Right ventricle myocardium inferior (tissue), 1 donor: ENCODE measurements at places on chromosomes 11 and 22.

DNA sequence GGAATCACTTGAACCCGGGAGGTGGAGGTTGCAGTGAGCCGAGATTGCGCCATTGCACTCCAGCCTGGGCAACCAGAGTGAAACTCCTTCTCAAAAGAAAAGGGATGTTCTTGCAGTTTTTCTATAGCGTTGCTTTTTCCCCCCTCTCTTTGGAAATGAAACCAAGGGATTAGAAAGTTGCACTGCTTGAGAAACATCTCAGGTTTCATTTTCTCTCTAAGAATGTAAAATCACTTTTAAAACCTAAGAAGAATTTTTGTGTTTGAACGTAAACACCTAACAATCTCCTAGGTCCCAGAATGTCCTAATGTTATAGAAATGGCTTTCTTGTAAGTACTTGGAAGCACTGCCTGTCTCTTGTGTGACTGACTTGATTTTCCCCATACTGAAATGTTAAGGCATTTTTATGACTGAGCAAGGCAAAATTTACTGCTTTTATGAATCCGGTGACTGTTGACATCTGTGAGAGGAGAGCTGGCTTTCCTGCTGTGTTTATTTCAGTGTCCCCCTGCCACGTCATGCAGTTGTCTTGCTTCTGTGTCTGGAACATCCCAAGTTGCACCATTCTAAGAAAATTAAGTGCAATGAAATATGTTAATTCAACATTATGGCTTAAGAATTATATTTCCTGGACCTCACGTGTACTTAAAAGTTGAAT is 37.7 kb downstream of the NF2 start:
- no peak for DNase-seq

GRCh38 chr11:41947392-41947791 is 487.9 kb upstream of the LRRC4C start:
- DNase-seq, result peak; percentile 30

- DNase-seq, result no peak
These were observed 207.7 kb downstream of the KCNA4 start for GRCh38 chr11:29809121-29809520.

GRCh38 chr11:68373815-68374501 is 61.6 kb downstream of the LRP5 start:
- DNase-seq, result no peak

- DNase-seq, result no peak
These were observed 12.2 kb upstream of the VPS37C start for GRCh38 chr11:61173456-61173855.

GRCh38 chr11:112786196-112786595 is 175.0 kb upstream of the NCAM1 start:
- no peak for DNase-seq

GRCh38 chr11:5178046-5178837 is 22.2 kb downstream of the OR51V1 start:
- no peak for DNase-seq

DNA sequence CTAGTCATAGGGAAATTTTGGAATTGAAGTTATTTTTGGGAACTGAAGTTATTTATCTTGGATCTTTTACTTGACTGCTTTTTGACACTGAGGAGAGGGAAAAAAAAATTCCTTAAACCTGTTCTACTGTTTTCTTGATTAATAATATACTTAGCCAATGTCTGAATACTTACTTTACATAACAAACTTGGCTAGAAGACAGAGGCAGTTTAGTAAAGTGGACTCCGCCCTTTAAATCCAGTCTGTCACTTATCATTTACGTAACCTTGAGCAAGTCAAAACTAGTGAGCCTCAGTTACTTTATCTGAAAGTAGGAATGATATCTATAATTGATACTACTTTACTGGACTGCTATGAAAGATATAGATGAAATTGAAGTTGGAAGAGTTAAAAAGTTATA is 19.5 kb downstream of the CTSC start:
- no peak for DNase-seq

- no peak for DNase-seq
These were observed 199.1 kb downstream of the SWAP70 start for GRCh38 chr11:9862981-9863380.

- DNase-seq, result no peak
These were observed 81.3 kb upstream of the CADM1 start for GRCh38 chr11:115585361-115586024.

DNA sequence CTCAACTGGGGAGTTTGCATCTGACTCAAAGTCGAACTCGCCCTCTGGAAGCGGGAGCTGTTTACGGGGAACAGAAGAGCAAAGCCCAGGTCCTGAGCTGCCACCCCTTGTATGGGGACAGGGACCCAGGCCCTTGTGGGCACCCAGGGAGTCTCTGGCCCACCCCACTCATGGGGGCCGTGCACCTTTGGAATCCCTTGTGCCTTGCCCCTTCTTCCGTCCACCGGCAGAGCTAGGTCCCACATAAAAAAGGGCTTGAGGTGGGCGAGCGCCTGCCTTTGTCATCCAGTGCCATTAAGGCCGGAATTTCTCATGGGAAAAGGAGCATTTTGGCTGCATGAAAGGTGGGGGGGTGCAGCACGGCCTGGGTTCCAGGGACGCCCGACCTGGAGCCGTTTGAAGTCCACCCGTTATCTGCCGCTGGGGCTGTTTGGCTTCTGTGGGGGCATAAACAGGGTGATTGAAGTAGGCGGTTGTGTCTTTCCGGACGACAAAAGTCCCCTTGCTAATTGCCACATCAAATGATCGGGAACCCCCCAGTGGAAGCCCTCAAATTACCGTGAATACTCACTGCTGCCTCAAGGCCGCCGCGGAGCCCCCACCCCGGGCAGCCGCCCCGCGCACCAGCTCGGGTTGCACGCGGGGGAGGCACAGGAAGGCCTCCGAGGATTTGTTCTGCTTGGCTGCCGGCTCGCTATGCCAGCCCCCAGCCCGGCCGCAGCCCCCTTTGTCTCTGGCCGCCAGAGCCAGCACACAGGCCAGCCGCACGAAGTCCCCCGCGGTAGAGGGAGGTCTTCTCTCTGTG is 49.0 kb upstream of the FGF3 start:
- DNase-seq, result no peak

GRCh38 chr11:95378111-95378510 is 147.1 kb upstream of the SESN3 start:
- no peak for DNase-seq

DNA sequence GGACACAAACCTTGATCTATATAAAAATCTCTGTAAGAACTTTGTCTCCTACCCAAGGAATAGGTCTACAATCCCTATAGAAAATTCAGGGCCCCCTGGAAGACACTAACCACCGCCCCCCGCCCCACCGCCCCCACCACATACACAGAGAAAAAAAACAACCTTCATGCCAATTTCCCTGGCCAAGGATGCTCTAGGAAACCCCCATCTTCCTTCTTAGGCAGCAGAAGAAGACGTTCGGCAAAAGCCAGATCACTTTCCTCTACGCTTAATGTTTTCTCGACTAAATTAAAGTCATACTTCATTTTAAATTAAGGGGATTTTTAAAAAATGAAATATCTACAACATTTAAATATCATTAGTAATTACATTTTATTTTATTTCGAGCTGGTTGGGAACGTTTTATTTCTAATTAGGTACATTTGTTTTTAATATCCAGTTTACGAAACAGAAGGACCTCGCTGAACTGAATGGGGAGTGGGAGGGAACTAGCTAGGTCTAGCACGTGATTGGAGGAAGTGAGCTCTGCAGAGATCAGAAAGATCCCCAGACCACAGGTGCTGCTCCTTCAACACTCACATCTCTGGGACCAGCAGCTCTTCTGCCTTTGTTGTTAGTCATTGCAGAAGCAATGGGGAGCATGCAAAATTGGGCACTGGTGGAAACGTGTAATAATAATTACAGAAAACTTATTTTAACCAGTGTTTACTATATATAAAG is 472.3 kb downstream of the MN1 start:
- no peak for DNase-seq

DNA sequence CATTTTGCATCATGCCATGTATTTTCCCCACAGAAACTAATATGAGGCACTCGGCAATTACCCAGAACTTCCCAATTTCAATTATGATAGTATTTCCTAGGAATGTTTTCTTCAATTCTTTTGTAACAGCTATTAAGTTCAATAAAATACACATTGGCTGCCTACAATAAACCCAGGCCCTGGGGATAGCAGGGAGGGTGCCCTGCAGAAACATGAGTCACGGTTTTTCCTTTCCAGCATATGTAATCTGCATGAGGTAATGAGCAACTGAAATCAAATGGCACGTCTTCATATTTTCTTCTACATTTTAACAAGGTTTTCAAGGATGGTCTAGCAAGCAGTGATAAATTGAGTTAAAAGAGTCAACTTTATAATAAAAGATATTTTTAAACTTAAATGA is 32.0 kb downstream of the GUCY1A2 start:
- DNase-seq, result no peak

GRCh38 chr11:44498089-44498871 is 67.2 kb upstream of the CD82 start:
- no peak for DNase-seq

DNA sequence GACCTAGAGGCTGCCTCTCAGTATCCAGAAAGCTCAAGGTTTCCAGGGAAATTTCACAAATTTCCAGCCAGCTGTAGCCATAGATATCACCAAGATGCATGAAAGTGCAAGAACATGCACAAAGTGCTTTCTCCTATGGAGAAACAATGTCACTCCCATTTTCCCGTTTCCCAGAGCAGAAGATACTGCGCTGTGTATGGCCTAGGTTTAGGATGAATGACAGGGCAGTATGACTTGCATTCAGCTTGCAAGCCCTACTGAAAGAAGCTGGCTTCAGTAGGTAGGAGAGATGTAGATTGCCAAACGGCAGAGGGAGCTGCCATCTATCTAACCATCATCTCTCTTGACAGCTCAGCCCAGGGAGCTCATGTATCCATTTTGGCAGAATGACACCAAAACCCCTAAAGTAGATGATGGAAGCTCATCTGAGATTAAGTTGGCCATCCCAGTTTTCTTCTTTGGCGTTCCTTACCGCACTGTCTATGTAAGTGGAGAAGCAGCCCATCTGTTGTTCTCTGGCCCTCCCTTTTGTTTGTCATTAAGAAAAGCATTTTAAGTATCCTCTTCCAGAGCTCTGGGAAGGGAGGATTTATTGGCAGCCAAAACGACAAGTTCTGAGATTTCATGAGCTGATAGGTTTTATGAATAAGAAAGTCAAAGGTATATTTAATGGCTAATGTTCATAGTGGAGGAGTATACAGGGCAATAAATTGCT is 4.6 kb downstream of the TECTA start:
- no peak for DNase-seq

DNA sequence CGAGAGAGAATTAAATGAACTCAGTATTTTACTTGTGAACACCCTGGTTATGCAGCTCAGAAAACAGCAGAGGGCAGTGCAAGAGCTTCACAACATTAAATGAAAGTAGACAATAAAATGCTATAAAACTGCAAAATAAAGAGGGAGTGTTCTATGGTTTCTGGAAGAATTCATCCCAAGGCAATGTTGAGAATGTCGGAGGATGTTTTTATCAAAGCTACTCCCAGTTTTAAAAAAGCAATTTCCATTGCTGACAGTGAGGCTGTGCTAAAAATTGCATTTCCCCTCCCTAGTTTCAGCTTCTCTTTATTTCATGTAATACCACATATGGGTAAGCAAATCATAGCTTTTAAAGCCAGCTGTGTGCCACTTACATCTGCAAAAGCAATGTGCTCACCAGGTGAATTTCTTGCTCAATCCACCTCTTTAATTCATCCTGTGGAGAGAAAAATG is 296.8 kb downstream of the RAB38 start:
- no peak for DNase-seq

DNA sequence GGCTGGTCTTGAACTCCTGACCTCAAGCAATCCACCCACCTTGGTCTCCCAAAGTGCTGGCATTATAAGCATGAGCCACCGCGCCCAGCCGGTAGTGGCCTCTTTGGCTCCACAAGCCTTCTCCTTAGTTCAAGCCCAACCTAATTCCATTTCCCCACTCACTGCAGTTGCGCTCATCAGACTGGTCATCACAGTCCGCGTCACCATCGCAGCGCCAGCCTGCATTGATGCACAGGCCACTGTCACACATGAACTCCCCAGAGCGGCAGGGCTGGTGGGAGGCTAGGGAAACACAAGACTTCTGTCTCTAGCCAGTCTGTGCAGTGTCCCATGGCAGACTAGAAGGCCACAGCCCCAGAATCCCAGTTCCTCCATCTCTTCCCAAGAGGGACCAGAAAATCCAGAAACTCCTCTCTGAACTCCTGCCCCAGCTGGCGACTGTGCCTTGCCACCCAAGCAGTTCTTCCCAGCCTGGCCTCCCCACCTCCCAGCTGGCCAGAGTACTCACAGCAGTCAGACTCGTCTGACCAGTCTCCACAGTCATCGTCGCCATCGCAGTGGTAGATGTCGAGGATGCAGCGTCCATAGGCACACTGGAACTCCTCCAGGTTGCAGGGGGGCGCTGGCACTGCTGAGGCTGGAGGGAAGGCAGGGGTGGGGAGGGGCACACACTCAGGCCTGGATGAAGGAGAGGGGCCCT is 19.8 kb downstream of the LRP4 start:
- DNase-seq, result no peak

DNA sequence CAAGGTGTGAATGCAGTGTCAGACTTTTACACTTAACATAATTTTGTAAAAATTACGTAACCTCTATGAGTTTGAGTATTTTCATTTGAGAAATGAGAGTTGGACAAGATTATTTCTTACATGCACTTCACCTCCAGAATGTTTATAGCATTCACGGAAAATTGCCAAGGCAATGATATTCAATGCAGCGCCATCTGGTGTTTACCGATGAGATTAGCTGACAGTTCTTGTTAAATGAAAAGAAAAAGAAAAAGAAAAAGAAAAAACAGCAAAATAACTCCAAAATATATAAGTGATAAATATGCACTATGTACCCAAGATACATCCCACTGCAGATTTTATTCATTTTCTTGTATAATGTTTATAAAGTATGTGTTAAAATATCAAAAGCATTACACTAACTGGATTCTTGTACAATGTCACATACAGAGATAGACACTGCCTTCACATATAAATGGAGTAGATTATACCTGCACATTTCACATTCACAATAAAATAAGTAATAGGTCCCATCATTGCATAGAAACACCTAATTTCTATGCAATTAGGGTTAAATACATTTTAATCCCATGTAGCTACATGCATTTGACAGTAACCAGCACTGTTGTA is 976.3 kb upstream of the FAT3 start:
- no peak for DNase-seq

GRCh38 chr11:68403424-68403823 is 57.1 kb upstream of the PPP6R3 start:
- peak; percentile 31 for DNase-seq

DNA sequence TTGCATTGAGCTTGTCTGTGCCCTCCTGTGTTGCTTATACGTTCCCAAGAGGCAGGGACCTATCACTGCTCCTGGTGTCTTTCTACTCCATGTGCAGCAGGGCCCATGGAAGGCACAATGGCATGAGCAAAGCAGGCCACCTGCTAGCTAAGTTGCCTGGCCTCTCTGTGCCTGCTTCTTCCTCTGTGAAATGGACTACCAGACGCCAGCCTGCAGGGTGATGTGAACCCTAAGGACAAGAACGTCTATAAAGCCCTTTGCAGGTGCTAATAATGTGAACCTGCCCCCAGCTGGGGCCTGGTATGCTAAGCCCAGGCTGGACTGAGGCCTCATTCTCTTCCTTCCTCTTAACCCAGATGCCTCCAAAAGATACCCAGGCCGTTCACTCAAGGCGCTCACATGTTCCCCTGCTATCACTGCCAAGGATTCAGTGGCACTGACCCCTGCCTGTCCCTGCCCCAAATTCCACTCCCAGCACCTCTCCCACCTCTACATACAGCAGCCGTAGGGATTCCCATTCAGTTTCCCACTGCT is 4.0 kb downstream of the GUCD1 start:
- no peak for DNase-seq
